Thymus (tissue), 14 donors: ENCODE measurements at places on chromosomes 1 and 21. TPM values are rescaled to one million over a fixed set of nuclear protein-coding genes. Genes with fewer than 3 reads are reported as not detected.

DNA sequence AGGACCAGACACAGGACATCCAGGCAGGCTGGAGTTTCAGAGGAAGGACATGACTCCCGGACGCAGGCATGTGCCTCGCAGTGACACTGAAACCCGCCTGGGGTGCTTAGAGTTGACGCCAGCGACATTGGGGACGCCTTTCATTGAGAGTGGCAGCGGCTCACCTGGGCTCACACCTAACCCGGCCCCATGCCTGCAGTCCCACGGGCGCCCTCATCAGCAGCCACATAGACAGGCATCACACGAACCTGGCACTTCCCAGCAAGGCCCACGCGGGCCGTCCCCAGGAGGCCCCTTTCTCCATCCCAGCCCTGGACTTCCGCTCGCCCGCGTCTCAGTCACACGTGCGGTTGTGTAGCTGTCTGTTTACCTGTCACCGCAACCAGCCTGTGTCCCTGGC lies 17.0 kb downstream of the ITGB2 start:
- no peak for DNase-seq

GRCh38 chr1:197284966-197285365 lies 16.9 kb downstream of the CRB1 start:
- DNase-seq = no peak

DNA sequence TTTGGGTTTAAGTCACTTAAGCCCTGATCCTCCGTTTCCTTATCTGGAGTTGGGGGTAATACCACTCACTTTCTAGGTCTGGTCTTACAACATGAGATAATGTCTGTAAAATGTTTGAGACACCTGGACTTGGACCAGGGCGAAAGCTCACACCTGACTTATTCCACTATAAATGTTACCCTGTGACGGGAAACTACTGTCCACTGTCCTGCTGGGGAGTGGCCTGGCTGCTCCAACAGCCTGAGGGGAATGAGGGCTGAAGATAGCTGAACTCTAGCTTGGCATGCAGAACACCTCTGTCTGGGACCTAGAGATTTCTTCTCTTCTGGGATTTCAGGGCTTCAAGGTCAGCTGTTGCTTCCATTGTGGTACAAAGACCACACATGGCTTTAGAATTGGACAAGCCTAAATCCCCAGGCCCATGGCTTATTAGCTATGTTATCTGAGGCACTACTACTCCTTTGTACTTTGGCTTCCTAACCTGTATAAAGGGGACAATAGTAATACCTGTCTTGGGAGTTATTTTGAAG lies 9.5 kb upstream of the A3GALT2 start:
- DNase-seq = no peak

DNA sequence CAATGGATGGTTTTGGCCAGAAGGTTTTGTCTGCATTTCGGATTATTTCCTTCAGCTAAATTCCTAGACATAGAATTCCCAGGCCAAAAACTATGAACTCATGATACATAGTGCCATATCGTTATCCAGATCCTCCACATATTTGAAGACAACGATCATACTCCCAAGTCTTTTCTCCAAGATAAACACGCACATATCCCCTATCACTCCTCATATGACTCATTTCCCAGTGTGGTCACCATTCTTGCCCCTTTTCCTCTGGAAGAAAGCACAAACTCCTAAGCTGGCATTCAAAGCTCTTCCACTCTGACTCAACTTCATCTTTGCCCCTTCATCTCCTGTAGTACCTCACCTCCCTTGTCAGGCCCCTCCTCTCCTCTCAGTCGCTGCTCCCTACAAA lies 277.6 kb downstream of the PLPP3 start:
- DNase-seq = no peak

- no peak for DNase-seq
Observed at GRCh38 chr21:8993284-8993942, 1528.0 kb upstream of the TPTE start.

DNA sequence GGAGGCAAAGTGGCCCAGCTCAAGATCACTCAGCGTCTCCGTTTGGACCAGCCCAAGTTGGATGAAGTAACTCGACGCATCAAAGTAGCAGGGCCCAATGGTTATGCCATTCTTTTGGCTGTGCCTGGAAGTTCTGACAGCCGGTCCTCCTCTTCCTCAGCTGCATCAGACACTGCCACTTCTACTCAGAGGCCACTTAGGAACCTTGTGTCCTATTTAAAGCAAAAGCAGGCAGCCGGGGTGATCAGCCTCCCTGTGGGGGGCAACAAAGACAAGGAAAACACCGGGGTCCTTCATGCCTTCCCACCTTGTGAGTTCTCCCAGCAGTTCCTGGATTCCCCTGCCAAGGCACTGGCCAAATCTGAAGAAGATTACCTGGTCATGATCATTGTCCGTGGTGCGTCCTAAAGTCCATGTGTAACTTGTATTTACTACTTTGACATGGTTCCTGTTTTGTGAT lies 2.7 kb downstream of the RBM15 start:
- DNase-seq = no peak

DNA sequence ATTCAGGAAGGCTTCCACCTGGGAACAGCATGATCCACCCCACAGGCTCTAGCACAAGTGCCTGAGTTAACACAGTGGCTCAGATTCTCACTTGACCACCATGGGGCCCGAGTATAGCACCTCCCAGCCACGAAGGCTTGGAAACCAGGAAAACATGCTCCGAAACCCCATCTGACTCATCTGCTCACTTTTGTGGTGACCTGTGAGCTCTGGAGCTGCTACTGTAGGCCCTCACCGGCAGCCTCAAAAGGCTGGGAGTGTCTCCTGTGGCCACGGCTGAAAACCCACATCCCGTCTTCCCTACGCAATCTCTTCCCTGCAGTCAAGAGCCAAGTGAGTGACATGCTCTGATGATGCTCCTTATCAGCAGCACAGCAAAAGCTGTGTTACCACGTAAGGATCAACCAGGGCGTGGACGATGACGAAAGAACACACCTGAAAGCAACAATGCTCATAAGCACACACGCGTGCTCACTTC lies 81.4 kb downstream of the TGFBR3 start:
- DNase-seq = peak; percentile 66

DNA sequence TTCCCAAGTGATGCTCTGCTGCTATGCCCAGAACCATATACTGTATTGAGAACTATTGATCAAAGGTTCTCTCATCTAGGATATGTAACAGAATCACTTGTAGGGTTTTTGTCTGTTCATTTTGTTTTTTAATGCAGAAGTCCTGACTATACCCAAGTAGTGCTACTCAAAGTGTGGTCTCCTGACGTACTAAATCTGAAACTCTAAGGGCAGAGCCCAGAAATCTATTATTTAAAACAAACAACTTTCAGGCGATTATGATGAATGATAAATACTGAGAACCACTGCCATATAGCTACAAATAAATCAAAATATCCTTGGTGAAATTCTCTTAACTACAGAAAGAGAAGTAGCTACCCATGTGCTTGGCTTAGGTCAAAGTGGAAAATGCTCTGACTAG lies 10.1 kb downstream of the ZZZ3 start:
- DNase-seq = no peak

- DNase-seq = no peak
Observed at GRCh38 chr1:231869364-231869763, 242.8 kb downstream of the DISC1 start.

DNA sequence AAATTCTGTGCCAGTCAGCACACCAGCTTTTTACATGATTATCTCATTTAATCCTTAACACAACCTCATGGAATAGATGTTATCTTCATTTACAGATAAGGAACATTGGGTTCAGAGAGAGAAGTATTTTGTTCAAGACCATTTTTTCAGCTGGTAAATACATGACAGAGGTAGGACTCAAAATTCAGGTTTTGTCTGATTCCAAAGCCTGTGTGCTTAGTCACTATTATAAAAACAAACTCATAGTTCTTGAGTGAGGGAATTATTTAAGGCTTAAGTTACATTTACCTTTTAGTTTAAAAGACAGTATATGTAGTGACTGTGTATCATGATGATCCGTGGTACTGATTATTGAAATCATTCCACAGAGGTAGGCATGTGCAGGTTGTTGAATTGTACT lies 125.2 kb downstream of the MAGI3 start:
- DNase-seq = no peak

- DNase-seq = no peak
Observed at GRCh38 chr1:174657411-174657810, 209.6 kb downstream of the GPR52 start.

DNA sequence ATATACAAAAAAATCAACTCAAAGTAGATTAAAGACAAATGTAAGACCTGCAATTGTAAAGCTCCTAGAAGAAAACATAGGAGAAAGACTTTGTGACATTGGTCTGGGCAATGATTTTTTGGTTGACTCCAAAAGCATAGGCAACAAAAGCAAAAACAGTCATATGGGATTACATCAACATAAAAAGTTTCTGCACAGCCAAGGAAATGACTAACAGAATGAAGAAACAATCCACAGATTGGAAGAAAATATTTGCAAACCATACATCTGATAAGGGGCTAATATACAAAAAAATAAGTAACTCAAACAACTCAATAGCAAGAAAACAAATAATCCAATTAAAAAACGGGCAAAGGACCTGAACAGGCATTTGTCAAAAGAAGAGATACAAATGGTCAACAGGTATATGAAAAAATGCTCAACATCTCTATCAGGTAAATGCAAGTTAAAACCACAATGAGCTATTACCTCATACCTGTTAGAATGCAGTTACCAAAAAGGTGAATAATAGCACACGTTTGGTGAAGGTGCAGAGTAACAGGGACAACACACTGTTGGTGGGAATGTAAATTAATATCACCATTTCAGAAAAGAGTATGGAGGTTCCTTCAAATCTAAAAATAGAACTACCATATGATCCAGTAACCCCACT lies 173.7 kb upstream of the COA6 start:
- DNase-seq = no peak

TRIM17 gene
- total RNA-seq = 0.09 TPM

FCAMR gene
- 0.19 TPM for total RNA-seq
